ENCODE measurements at places on chromosomes 5 and 9. TPM values are rescaled to one million over a fixed set of nuclear protein-coding genes. Genes with fewer than 3 reads are reported as not detected.
A peak's percentile ranks its signal among the peaks of the same experiment; 100 is the strongest.

- no peak for DNase-seq
- H3K4me1 ChIP-seq = no peaks in the 10 kb centered on the region
- H3K27ac ChIP-seq = no peak overlapping the region
- H3K36me3 ChIP-seq = no peaks in the 10 kb centered on the region
- no peak overlapping the region for H3K4me3 ChIP-seq
Observed at GRCh38 chr5:156913719-156914370, 49.2 kb downstream of the TIMD4 start.

- no peak for DNase-seq
- H3K4me1 ChIP-seq = peaks cover 30% of the 10 kb centered on the region
- no peak overlapping the region for H3K4me3 ChIP-seq
- peak overlapping the region; percentile 7 for H3K27ac ChIP-seq
- no peaks in the 10 kb centered on the region for H3K36me3 ChIP-seq
Observed at GRCh38 chr9:91071184-91071990, 269.8 kb downstream of the SYK start.

DNA sequence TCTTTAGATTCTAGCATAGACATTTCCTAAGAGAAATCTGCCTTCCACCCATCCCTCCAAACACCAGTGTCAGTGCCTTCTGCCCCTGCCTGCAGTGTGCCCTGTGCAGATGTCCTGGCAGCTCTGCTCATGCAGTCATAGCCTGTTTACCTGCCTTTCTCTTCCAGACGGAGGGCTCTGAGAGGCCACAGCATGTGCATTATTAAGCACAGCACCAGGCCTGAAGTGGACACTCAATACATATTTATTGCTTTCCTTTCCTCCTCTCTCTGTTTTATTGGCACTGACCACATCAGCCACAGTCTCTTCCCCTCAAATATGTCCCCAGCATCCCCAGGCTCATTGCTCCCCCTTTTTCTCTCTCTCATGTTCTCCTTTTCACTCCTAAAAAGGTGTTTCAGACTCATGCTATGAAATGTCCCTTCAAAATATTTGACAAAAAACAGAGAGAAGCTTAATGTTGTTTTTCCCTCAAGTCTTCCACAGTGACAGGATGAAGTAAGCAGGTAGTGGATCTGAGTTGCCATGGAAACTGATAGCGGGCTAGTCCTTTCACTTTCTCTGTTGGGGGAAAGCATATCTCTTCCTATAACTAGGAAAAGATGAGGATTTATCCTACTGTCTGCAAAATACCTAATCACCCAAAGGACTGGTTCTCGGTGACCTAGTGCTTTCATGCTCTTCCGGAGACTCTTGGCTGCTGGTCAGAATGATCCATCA, 100.9 kb downstream of the ATP10B start:
- no peaks in the 10 kb centered on the region for H3K27me3 ChIP-seq
- H3K4me1 ChIP-seq = no peaks in the 10 kb centered on the region
- no peak for DNase-seq

- no peak overlapping the region for H3K27ac ChIP-seq
- no peaks in the 10 kb centered on the region for H3K36me3 ChIP-seq
- no peak for DNase-seq
- no peaks in the 10 kb centered on the region for H3K27me3 ChIP-seq
Observed at GRCh38 chr5:38105231-38105570, 153.2 kb upstream of the EGFLAM start.

DNA sequence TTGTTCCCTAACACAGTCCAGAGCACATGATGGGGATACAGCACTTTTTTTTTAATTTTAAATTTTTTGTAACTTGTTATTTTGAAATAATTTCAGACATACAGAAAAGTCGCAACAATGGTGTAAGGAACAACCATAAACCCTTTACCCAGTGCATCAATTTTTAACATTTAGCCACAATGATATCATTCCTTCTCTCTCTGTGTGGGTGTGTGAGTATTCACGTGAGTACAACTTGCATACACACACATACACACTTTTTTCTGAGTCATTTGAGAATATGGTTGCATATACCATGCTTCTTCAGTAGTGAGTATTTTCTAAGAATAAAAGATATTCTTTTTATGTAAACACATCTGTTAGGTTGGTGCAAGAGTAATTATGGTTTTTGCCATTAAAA, 135.2 kb downstream of the ARHGAP26 start:
- no peak overlapping the region for H3K4me3 ChIP-seq
- no peak overlapping the region for H3K27ac ChIP-seq
- no peaks in the 10 kb centered on the region for H3K4me1 ChIP-seq
- no peaks in the 10 kb centered on the region for H3K27me3 ChIP-seq
- peaks cover 17% of the 10 kb centered on the region for H3K36me3 ChIP-seq

INSL4 gene
- total RNA-seq = not detected

DNA sequence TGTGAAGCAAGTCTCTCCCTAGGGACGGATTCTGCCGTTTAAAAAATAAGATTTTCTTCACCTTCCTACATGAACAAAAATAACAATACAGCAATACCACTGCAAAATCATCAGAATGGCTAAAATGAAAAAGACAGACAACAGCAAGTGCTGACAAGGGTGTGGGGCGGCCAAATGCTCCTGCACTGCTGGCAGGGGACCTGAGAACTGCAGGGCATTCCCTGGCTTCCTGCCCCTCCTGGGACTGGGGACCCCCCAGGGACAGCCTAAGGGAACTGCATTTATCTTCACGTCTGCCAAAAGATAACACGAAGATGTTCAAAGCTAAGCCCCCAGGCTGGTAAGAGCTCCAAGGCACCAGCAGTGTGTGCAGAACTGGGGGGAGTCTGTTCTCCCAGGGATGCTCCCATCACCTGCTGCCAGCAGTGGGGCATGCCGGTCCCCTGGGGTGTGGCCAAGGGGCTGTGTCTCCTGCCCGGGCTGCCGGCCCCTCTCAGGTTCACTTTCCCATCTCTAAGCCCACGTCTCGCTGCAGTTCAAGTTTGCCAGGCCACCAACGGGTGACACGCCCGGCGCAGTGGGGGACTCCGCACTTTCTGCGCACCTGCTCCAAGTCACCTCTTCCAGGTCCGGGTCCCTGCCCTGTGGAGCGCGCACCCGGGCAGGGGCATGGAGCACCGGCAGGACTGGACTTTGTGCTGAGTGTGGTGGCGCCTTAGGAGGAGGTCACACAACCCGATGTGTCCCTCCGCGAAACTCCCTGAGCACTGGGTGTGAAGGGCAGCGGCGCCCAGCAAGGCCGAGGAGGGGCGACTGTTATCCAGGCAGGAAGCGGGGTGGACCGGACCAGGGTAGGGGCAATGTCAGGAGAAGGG, 4.5 kb upstream of the EGFL7 start:
- no peaks in the 10 kb centered on the region for H3K36me3 ChIP-seq
- H3K27me3 ChIP-seq = no peaks in the 10 kb centered on the region
- H3K4me3 ChIP-seq = peak overlapping the region; percentile 19
- H3K4me1 ChIP-seq = no peaks in the 10 kb centered on the region
- no peak overlapping the region for H3K27ac ChIP-seq
- DNase-seq = no peak

GRCh38 chr9:111831371-111832108, 36.8 kb upstream of the SHOC1 start:
- no peaks in the 10 kb centered on the region for H3K4me1 ChIP-seq
- DNase-seq = no peak
- H3K36me3 ChIP-seq = no peaks in the 10 kb centered on the region
- H3K27ac ChIP-seq = no peak overlapping the region

DNA sequence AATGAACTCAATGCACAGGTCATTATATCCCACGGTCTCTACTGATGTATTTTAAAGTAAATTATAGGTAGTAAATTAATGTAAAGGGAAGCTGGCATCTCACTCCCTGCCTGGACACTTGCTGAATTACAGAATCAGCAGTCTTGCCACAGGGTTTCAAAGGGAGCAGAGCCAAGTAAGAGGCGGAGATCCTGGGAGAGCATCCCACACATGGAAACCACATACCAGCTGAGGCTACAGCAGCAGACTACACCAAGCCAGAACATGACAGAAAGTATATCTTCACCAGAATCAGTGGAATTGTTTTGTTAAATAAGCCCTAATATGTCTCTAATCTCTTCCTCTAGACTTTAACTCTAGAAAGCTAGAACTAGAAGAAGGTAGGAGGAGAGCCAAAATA, 1689.2 kb upstream of the WWC1 start:
- H3K36me3 ChIP-seq = no peaks in the 10 kb centered on the region
- no peak overlapping the region for H3K27ac ChIP-seq
- no peaks in the 10 kb centered on the region for H3K27me3 ChIP-seq
- no peak for DNase-seq
- no peaks in the 10 kb centered on the region for H3K4me1 ChIP-seq
- no peak overlapping the region for H3K4me3 ChIP-seq

GRCh38 chr9:133125941-133126696, 5.1 kb upstream of the RALGDS start:
- DNase-seq = no peak
- H3K27ac ChIP-seq = peak overlapping the region; percentile 49
- peak overlapping the region; percentile 70 for H3K4me3 ChIP-seq
- no peaks in the 10 kb centered on the region for H3K27me3 ChIP-seq
- H3K36me3 ChIP-seq = no peaks in the 10 kb centered on the region
- H3K4me1 ChIP-seq = peaks cover 41% of the 10 kb centered on the region

GRCh38 chr5:76608833-76609232, 14.4 kb downstream of the F2RL2 start:
- no peaks in the 10 kb centered on the region for H3K27me3 ChIP-seq
- no peak overlapping the region for H3K4me3 ChIP-seq
- H3K36me3 ChIP-seq = no peaks in the 10 kb centered on the region
- peaks cover 10% of the 10 kb centered on the region for H3K4me1 ChIP-seq
- no peak for DNase-seq

AGXT2 gene
- total RNA-seq = not detected

PCDHA1 gene
- not detected for total RNA-seq

PCDHB8 gene
- total RNA-seq = 0.95 TPM

DNA sequence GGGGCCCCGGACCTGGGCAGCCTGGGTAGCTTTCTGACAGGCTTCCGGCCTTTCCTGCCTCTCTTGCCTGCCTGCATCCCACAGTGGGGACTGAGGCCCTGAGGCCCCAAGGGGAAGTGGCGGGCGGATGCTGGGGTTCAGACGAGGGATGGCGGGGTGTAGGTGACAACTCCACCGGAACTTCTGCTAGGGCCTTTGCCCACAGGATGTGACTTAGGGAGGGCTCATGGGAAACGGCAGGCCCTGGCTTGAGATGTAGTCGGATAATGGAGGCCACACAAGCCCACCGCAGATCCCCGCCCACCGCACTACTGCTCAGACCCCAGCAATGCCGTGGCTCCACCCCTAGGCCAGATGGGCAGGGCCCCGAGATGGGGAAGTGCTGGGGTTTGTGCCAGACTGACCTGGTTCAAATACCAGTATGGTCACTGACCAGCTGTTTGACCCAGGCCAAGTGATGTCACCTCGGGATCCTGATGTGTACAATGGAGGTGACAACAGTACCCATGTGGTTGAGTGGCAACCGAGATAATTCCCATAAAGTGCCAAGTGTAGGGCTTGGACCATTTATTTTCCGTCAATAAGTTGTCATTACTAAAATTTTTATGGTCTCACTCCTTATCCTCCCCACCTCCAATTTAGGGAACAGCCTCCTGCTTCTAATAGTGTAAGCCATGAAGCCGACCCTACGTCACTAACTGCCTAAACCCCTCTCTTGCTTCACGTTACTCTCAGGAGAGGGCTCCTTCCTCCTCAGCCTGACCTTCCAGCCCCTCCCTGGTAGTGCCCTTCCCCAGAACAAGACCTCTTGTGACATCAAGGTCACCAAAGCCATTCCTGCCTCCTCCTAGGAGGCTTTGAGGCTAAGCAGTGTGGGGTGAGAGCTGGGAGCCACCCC, 2.5 kb upstream of the CDK9 start:
- peaks cover 12% of the 10 kb centered on the region for H3K36me3 ChIP-seq
- H3K4me1 ChIP-seq = peaks cover 24% of the 10 kb centered on the region
- no peak overlapping the region for H3K4me3 ChIP-seq

DNA sequence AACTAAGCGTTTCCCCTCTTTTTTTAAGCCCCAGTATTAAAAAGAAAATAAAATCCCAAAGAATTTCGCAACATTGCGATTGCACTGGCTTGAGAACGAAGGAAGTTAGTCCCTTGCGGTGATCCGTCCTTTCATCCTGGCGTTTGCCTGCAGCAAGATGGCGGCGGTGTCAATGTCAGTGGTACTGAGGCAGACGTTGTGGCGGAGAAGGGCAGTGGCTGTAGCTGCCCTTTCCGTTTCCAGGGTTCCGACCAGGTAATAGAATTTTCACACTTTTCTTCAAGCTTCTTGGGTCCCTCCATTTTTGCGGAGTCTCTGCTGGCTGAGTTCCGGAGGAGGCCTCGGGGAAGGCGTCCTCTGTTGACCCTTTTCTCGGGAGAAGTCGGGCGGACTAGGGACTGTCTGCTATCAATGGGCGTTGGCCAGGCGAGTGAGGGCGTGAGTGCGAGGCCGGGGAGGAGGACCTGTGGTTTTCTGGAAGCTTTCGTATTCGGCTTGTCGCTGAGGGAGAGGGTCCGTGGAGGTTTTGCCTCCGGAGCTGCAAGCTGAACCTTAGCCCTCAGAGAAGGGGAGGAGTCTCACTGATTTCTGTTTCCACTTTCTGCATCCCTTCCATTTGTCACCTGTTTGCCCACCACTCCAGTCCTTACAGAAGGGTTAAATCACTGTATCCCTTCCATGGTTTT, at the start of gene NDUFS4:
Gene NDUFS4 (plus strand): TSS at position 134 of the 686 bp plus-strand sequence. CDS start 24 bp downstream, at position 158.
- H3K27ac ChIP-seq = peak within 1 kb of the TSS; percentile 61
- H3K27me3 ChIP-seq = no peaks in the 10 kb centered on the region
- H3K4me1 ChIP-seq = peaks cover 10% of the 10 kb centered on the region
- H3K4me3 ChIP-seq = peak within 1 kb of the TSS; percentile 77
- H3K36me3 ChIP-seq = no peaks in the 10 kb centered on the region
- DNase-seq = peak; percentile 60

GRCh38 chr5:74192606-74193299, 447.8 kb downstream of the ENC1 start:
- no peaks in the 10 kb centered on the region for H3K27me3 ChIP-seq
- H3K27ac ChIP-seq = no peak overlapping the region
- no peaks in the 10 kb centered on the region for H3K4me1 ChIP-seq
- no peak for DNase-seq
- no peak overlapping the region for H3K4me3 ChIP-seq

DNA sequence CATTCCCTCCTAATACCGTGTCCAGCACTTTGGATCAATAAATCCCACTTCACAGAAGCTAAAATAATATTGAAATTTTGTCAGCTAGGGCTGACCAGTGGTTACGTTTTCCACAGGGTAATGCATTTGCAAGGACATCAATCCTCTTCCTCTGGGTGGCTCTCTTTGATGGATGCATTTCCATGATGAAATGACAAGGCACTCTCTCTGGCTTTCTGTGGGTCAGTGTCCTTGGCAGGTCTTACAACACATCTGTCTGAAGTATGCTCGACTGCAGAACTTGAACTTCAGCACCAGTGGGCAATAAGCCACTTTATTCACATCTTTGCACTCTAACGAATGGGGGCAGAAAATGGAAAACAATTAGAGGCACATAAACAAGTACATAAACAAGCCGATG, 330.1 kb downstream of the ADAMTS6 start:
- no peaks in the 10 kb centered on the region for H3K36me3 ChIP-seq
- H3K27ac ChIP-seq = no peak overlapping the region
- no peaks in the 10 kb centered on the region for H3K27me3 ChIP-seq
- no peak for DNase-seq

SLC6A3 gene
- total RNA-seq = not detected

PCDHGB3 gene
- 11.2 TPM for total RNA-seq

TCOF1 gene
- 47.0 TPM for total RNA-seq

PCDHB5 gene
- 11.0 TPM for total RNA-seq

GRCh38 chr9:68728731-68729130, 23.7 kb downstream of the PIP5K1B start:
- no peak for DNase-seq
- no peaks in the 10 kb centered on the region for H3K4me1 ChIP-seq
- no peaks in the 10 kb centered on the region for H3K36me3 ChIP-seq
- H3K4me3 ChIP-seq = no peak overlapping the region
- H3K27me3 ChIP-seq = no peaks in the 10 kb centered on the region
- no peak overlapping the region for H3K27ac ChIP-seq

- no peak overlapping the region for H3K27ac ChIP-seq
- H3K27me3 ChIP-seq = no peaks in the 10 kb centered on the region
- peaks cover 44% of the 10 kb centered on the region for H3K4me1 ChIP-seq
- H3K36me3 ChIP-seq = no peaks in the 10 kb centered on the region
Observed at GRCh38 chr5:14672082-14672481, 7.6 kb downstream of the OTULIN start.

All from thoracic aorta (tissue), 2 donors.